ENCODE measurements at places on chromosomes 3 and 15.

GRCh38 chr15:60795889-60796288 lies 316.9 kb upstream of the ICE2 start:
- no peak for DNase-seq

DNA sequence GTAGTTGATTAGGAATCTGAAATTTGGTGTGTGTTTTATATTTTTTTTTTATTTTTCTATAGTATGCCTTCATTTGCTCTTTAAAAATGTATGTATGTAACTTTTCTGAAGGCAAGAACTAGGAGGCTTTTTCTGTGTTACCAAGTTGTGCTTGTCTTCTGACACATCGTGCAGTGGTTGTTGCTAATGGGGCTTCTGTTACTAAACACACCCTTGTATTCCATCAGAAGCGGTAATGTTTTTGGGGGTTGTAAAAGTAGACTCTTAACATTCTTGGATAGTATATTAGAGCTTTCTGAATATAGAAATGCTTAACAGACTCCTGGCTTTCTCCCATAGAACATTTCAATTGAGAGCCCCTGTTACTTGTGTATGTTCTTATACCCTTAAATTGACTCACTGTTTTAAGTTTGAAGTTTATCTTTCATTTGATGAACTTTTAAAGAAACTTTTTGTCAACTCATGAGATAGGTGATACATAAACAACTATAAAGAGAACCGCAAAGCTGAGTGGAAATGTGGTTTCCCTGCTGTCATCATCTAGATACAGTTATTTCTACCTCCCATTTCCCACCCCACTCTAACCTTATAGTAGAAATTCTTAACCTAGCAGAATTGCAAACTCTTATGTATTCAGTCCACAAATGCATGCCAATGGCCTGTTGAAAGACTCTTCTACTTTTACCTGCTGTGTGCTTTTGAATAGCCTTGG lies 2.5 kb downstream of the TIPARP start:
- DNase-seq, result no peak

DNA sequence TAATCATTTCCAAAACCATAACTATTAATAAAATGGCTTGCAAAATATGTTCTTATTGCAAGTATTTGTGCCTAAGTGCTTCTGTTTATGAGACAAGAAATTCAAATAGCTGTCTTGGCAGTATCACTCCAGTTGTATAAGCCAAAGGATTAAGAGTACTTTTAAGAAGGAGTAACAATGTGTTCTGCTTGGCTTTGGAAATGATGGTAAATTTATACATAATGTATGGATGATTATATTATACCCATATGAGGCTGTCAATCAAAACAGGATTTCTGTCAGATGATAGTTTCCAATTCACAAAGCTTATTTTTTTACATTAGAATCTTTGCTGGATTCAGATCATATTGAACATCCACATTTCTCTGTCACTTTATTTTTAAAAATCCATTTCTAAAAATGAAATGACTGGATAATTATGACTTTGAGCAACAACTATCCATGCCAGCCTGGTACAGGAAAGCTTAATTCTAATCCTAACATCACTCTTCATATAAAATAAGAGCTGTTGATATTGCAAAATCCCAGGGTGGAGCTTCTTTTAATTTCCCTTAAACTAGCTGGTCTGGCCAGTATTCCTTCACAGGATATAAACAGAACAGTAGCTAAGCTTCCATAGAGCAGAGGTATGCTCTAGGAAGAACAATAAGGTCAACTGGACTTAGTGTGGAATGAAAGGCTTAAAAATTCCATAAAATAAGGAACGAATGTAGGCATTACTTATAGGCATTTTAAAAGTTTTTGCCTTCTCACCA lies 30.0 kb upstream of the ZNF280D start:
- no peak for DNase-seq

DNA sequence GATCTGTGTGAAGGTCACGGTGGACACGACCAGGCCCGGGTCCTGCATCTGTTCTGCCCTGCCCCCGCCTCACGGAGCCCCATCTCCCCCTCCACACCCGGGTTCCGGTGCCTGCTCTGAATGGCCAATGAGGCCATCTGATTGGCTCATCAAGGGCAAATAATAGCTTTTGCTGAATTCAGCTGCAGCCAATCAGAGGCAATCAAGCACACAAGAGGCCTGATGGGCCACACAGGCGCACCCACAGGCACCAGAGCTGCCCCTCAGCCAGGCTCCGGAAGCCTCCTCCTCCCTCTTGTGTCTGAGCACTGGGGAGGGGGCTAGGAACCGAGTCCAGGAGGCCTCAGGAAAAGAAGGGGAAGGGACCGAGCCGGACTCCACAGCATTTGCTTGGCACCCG lies 49.5 kb downstream of the CACNA2D2 start:
- DNase-seq, result no peak

- peak; percentile 29 for DNase-seq
Measured at GRCh38 chr3:150238048-150238802, 169.9 kb upstream of the TSC22D2 start.
